ENCODE measurements at places on chromosomes 5 and 9. TPM values are rescaled to one million over a fixed set of nuclear protein-coding genes. Genes with fewer than 3 reads are reported as not detected.

Gene TLX3
- total RNA-seq, result 0.58 TPM

Gene BSPRY
- total RNA-seq, result 9.1 TPM

Gene AK6
- 25.9 TPM for total RNA-seq

Gene CCDC192
- total RNA-seq, result not detected

Gene SPARC
- total RNA-seq, result 139 TPM

Gene WDR55
- total RNA-seq, result 20.1 TPM

Gene PFDN1
- total RNA-seq, result 124 TPM

Gene CBY3
- total RNA-seq, result not detected

Gene DEPDC1B
- 10.6 TPM for total RNA-seq

Gene IFNB1
- not detected for total RNA-seq

Gene CACFD1
- total RNA-seq, result 24.6 TPM

- no peak for DNase-seq
Observed at GRCh38 chr5:77709993-77710685, 66.0 kb downstream of the TBCA start.

DNA sequence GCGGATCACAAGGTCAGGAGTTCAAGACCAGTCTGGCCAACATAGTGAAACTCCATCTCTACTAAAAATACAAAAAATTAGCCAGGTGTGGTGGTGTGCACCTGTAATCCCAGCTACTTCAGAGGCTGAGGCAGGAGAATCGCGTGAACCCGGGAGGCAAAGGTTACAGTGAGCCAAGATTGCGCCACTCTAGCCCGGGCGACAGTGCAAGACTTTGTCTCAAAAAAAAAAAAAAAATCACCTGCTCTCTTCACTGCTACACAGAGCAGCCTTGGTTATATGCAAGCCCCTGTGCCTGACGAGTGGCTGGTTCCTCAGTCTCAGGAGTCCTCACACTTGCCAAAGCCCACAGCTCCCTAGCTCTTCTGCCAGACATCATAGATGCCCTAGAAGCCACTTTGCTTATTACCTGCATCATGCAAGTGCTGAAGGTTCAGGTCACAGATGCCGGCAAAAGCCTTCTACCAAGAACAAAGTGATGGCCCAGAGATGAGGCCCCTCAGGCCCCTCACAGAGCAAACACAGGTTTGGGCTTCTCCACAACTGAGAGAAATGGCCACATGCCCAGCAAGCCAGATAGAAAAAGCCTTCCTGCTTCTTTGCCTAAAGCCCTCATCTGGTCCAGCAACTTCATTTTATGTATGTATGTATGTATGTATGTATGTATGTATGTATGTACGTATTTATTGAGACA is 176.4 kb downstream of the AUH start:
- DNase-seq, result no peak

DNA sequence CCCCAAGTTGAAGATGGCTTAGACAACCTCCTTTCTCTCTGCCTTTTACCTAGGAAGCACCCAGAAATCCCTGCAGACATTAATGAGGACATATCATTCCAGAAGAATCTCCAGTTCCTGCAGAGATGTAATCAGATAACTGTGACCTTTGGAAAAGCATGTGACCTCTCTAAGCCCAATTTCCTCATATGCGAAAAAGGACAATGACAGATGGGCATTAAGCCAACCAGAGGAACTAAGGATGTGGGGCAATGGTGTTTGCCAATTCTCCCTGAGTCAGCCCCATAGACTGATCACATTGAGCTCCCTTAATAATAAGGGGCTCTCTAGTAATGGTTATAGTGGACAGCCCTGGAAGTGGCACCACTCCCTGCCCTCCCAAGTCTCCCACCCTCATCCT is 10.1 kb upstream of the FOXI1 start:
- no peak for DNase-seq

DNA sequence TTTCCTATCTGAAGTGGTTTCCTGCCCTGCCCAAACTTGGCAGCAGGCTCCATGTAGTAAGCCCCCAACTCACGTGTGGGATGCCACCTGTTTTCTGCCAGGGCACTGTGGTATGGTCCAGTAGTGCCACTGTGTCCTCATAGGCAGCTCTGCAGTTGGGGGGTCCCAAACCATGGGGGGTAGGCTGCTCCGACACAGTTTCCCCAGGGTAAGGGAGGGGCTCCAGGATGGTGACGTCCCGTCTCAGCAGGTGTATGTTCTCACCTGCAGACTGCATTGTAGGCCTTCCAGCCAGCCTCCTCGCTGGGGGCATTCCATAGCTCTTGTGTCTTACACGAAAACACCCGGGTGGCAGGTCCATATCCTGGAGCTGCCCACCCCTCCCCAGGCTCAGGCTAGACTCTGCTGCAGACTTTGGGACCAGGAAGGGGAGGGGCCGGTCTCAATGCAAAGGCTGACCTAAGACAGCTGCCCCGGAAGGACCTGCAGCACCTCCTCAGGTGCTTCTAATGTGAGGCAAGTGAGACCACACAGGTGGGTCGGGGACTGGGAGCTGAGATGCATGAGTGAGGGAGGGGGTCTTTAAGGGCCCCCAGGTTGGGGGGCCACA is 330.5 kb upstream of the IRX4 start:
- DNase-seq, result no peak

DNA sequence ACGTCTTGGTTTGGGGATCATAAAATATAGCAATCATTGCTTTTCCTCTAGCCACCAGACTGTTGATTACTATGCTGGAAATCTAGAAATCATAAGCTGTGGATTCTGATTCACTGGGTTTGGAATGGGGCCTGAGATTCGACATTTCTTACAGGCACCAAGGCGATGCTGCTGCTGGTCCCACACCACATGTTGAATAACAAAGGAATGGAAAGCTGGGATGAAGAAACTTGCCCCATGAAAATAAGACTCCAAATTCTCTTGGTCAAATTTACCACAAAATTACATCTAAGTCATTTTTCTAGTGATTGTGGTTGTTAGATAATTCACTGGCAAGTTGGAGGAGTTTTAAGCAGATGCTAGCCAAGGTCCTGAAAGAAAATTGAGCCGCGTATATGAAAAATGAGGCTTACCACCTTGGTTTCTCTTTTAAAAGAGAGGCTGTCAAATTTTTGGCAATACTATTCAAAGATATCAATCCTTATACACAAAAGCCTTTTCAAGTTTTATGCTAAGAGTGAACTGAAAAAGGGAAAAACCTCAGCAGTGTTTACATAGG is 23.0 kb upstream of the MEIKIN start:
- no peak for DNase-seq

- DNase-seq, result no peak
Observed at GRCh38 chr9:77935974-77936373, 95.6 kb downstream of the GNAQ start.

GRCh38 chr5:82861701-82862100 is 215.5 kb downstream of the TMEM167A start:
- no peak for DNase-seq

GRCh38 chr9:18707489-18708205 is 233.7 kb downstream of the ADAMTSL1 start:
- no peak for DNase-seq

DNA sequence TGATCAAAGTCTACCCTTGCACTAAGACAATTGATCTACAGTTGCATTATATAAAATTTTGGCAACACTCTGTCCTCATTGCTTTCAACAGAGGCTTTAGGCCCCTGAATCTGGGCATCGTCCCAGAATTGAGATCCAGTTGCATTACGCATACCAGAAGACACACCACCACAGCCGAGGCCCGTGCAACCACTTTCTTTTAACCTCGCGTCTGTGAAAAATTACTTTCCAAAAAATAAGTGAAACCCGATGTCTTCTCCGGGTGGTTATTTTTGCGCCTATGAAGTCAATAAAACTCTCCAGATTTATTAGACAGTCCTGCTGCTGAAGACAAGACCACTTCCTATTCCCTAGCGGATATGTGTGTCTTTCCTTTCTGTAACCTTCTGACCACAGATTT is 52.1 kb upstream of the NFIB start:
- DNase-seq, result no peak

- no peak for DNase-seq
Observed at GRCh38 chr5:110727025-110727314, 499 bp upstream of the TMEM232 start.

DNA sequence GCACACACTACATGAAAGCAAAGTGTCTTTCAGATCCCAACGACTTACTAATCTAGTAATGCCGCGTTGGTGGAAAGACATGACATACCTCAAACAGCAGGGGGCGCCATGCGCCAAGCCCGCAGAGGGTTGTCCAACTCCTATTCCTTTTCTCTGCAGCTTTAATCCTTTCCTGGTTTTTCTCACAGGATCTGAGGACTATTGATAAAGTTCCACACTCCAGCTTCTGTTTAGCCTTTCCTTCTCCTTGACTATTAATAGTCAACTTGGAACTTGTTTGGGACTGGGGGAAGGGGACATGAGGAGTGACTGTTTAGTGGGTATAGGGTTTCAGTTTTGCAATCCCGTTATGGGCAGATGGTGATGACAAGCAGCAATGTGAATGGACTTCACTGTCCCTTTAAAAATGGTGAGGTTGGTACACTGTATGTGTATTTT is 62.9 kb downstream of the OTULIN start:
- DNase-seq, result no peak

GRCh38 chr9:28234894-28235277 is 661.6 kb upstream of the C9orf72 start:
- DNase-seq, result peak; percentile 56

- no peak for DNase-seq
Observed at GRCh38 chr9:14883310-14883944, 26.8 kb downstream of the FREM1 start.

DNA sequence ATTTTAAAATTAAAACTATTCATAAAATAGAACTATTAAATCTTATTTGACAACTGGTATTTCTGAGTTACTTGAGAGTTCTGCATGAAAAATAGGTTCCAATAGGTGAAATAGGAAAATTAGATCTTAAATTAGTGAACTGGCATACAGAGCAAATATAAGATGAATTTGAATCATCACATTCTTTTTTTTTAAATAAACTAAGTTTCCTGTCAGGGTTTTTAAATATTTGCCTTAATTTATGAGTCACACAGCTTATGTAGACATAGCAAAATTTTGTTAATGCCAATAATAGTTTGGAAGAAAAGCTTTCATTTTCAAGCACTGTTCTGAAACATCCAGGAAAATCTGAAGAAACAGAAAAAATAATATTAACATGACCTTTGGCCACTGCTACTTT is 311.7 kb upstream of the HAPLN1 start:
- DNase-seq, result no peak

DNA sequence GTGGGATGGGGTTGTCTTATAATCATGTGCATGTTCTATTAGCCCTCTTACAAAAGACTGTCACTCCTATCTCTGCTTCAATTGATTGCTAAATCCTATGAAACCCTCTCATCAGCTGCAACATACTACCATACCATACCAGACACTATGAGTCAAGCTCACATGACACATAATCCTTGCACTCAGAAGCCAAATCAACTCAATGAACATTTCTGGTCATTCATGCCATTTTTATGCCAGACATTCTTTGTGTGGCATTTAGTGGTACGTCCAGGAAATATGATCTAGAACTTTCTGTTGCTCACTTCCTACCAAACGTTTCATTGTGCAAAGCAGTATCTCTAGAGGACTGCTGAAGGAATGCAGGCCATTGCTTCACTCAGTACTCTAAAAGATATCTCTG is 159.2 kb upstream of the GNA14 start:
- peak; percentile 48 for DNase-seq

- DNase-seq, result no peak
Observed at GRCh38 chr5:97149709-97150108, 7.3 kb upstream of the LIX1 start.

DNA sequence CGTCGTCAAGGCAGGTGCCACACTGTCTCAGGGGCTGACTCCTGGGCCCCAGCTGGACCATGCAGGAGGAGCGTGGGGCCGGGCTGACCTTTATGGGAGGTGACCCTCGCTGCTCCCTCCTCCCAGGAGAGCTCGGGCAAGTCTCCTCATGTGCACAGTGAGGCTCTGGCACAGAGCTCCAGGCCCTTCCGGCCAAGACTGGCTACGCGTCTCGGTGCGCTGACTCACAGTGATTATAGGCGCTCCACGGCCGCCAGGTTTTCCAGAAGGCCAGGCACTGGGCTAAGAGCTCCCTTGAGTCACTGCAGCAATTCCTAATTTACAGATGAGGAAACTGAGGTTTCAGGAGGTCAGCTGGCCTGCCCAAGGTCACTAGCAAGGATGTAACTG is 47.4 kb downstream of the VAV2 start:
- DNase-seq, result peak; percentile 59

DNA sequence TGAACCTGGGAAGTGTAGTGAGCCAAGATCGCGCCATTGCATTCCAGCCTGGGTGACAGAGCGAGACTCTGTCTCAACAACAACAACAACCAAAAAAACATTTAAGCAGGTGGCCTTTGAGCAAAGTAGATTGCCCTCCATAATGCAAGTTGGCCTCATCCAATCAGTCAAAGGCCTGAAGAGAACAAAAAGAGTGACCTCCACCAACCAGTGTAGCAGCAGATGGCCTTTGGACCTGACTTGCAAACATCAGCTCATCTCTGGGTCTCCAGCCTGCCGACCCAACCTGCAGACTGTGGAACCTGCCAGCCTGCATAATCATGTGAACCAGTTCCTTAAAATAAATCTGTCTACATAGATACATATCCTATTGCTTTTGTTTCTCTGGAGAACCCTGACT is 7.5 kb downstream of the FRRS1L start:
- no peak for DNase-seq

GRCh38 chr9:121222524-121223171 is 21.0 kb upstream of the RAB14 start:
- no peak for DNase-seq

- DNase-seq, result no peak
Observed at GRCh38 chr5:172944741-172945140, 14.5 kb upstream of the RPL26L1 start.

DNA sequence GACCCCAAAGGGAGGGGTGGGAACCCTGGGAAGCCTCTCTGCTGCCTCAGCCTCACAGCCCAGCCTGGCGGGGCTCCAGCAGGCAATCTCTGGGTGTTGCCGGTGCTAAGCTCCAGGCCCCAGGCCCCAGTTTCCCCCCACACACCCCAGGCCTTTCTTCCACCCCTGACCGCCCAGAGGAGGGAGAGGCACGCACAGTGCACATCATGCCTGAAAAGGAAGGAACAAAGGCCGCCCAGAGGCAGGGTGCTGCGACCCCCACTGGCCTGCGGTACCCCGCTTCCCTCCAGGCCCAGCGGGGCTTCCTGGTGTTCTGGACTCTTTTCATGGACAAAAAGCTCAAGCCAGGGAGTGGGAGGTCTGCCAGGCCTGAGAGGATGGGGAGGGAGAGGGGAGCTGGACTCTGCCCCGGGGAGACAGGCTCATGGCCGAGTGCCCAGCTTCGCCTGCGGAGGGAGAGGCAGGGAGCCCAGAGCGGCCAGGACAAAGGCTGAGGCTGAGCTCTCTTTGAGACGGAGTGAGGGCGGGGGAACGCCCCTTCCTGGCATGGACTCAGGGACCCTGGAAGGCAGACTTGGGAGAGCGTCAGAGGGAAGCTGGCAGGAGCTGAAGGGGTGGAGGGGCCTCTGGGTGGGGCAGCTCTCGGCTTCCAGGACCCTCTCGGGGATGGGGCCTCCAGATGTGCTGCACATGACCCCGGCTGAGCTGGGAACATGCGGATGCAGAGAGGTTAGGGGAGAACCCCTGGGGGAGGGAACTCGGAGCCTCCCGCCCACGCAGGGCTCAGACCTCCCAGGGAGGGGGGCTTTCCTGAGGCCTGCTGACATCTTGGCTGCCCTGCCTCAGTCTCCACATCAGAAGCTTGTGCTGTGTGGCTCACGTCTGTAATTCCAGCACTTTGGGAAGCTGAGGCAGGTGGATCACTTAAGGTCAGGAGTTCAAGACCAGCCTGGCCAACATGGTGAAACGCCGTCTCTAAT is 1.8 kb upstream of the ENTPD2 start:
- DNase-seq, result no peak

- no peak for DNase-seq
Observed at GRCh38 chr5:169880012-169880663, 100.2 kb downstream of the INSYN2B start.
